NB4 (cell line): ENCODE measurements at places on chromosomes 6 and 20.

- DNase-seq: peak; percentile 97
These were observed 60.7 kb downstream of the TNFAIP3 start for GRCh38 chr6:137927777-137928218.

DNA sequence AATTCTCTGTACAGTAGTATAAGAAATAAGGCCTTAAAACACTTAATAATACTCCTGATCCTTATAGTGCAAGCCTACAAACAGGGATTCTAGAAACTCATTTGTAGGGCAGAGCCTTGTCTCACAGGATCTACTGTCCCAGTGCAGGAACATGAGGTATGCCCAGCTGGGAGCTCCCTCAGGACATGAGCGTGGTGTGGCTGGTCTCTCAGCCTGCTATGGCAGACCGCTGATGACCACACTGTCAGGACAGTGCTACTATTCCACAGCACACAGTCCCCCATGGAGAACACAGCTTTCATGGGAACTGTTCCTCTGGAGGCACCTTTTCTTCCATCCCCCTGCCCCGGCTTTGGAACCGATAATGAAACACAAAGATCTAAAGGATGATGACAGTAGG is 53.0 kb downstream of the SERAC1 start:
- no peak for DNase-seq

- DNase-seq: no peak
These were observed 23.8 kb upstream of the FAM217A start for GRCh38 chr6:4102687-4103244.

DNA sequence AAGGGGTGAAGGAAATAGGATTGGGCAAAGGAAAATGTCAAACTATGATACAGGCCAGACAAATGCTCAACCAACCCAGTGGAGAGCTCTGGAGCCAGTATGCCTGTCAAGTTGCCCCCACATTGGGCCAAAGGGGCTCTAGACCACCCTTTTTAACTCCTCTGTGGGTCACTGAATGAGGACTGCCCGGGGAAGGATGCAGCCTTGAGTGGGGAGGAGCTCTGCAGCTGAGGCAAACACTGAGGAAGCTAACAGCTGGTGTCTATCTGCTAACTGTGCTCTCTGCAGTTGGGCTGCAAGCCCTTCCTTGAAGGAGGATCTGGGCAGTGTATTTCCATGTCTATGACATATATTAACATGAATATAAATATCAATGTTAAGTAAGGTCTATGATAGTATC is 98.4 kb upstream of the PRSS16 start:
- DNase-seq: no peak
